CD4-positive, alpha-beta memory T cell (primary cell): ENCODE measurements at places on chromosomes 12 and 14. TPM values are rescaled to one million over a fixed set of nuclear protein-coding genes. Genes with fewer than 3 reads are reported as not detected.

Gene TCL1B
- total RNA-seq, result not detected

Gene TAS2R8
- total RNA-seq, result not detected

Gene KRT75
- total RNA-seq, result not detected

Gene SMARCD1
- 56.9 TPM for total RNA-seq

Gene PHLDA1
- total RNA-seq, result 8.2 TPM

Gene C1R
- total RNA-seq, result 0.86 TPM

Gene LBHD2
- total RNA-seq, result not detected
